ENCODE measurements at places on chromosomes 5 and 9.

GRCh38 chr5:1244976-1245375 lies 19.8 kb downstream of the SLC6A18 start:
- DNase-seq = no peak

DNA sequence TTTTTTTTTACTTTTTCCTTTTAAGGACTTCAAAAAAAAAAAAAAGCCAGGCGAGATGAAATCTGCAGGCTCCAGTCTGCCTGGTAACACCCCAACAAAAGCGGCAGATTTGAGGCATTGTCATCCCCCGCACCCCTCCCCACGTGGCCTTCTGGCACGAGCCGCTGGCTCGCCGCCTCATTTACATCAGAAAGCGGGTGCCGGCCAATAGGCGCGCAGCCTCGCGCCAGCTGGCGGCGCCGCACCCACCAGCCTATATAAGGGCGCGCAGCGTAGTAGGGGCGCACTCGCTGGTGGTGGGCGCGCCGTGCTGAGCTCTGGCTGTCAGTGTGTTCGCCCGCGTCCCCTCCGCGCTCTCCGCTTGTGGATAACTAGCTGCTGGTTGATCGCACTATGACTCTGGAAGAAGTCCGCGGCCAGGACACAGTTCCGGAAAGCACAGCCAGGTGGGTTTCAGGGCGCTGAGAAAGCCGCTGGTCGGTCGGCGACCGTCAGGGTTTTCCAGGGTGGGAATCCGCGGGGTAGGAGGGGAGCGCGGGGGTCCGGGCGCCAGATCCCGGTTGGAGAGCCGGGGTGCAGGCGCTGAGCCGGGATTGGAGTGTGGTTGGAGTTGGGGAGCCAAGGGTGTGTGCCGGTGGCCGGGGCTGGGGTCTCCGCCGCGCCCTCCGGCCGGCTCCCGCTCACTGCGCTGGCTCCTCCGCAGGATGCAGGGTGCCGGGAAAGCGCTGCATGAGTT lies at the start of gene GADD45G:
Gene GADD45G, plus strand, starts transcription at position 284 of the 736 bp plus-strand sequence. Its CDS starts 110 bp downstream, at position 394.
- DNase-seq = peak; percentile 57

DNA sequence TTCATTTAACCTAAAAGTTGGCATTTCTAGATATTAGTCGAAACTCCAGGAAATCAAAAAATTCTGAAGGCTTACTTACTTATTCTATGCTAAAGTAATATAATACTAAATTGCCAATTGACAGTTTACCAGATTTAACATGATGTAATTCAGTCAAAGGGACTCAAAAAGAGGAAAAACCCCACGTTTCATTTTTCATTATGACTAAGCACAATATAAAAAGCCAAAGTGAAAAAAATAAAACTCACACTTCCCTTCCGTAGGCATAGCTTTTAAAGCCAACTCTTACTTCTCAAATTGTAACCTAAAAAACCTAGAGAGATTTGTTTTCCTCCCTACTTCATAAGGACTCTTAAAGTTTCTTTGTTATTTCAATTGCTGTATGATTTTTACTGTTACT lies 146.6 kb downstream of the RAPGEF6 start:
- no peak for DNase-seq

DNA sequence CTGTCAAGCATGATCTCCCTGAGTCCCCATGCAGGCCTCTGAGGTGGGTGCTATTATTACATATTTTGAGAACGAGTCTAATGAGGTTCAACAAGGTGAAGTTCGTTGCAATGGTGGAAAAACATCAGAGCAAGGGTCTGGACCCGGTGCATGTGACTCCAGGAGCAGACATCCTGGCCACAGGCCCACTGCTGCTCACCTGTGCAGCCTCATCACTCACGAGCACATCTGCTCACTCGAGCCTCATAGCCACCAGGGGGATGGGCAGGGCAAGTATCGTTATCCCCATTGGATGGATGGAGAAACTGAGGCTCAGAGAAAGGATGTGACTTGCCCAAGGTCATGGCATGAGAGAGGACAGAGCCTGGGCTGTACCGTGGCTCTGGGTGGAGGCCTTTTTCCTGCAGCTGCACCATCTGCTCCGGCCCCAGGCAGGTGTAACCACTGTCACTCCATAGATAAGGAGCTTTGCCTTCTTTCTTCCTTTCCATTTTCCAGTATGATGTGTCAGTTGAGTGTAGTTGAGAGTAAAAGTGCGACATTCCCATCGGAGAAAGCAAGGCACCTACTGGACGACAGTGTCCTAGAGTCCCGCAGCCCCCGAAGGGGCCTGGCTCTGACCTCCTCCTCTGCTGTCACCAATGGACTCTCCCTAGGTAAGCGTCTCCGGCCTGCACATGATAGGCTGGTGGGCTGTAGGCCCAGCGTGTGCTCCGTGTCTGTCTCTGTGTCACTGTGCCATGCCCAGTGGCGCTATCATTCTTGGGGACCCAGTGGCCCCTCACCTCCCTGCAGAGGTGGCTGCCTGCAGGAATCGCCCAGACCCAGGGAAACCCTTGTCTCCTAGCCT lies 68.4 kb upstream of the GARNL3 start:
- no peak for DNase-seq

DNA sequence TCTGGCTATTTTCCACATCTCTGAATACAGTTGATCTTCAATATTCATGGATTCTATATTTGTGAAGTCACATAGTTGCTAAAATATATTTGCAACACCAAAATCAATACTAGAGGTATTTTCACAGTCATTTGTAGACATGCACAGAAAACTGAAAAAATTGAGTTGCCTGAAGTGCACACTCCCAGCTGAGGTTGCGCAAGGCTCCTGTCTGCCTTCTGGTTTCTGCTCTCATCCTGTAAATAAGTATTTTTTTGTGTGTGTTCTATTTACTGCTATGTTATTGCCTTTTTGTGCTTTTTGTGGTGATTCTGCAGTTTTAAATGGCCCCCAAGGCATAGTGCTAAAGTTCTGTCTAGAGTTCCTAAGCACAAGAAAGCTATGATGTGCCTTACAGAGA lies 371.1 kb upstream of the GRAMD2B start:
- no peak for DNase-seq

DNA sequence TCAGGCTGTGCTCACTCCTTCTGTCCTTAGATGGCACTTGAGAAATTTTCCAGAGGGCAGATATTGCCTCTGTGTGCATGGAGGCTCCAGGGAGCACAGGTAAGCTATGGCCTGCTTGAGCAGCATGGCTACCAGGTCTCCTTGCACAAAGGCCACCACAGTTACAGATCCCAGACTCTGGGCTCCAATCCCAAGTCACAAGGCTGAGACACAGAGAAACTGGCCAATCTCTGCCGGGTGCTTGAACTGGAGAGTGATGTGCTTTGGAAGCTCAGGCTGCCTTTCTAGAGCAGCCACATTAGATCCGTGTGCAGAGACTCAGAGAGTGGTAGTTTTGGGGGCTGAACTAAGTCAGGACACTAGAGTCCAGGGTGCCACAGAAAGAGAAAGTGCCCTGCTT lies 145.7 kb downstream of the SEMA6A start:
- DNase-seq = no peak

DNA sequence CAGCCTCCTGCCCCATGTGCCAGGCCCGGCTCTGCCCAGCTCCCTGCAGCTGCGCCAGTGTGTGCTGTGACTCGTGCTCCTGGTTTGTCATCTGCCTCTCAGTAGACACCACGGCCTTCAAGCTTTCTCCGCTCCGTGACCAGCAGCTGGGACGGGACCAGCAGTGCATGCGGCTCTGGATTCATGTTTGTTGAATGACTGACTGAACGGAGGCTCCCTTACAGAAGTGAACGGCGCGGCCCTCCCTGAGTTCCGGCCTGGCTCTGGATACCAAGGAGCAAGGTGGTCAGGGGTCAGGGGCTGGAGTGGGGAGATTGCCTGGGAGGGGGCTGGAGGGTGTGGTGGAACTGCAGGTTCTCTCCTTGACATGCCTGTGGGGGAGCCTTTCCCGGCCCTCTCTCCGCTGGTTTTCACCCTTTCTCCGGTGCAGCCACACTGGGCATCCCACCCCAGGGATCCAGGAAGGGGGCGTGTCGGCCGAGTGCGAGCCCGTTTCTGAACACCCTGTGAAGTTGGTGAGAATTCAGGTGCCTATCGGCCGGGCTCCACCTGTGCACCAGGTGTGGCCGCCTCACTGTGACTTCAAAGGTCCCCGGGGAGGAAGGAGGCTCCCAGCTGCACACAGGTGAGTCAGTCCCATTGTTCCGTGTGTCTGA lies 11.1 kb upstream of the CEP72 start:
- no peak for DNase-seq
